ENCODE measurements at places on chromosomes 13 and 19. TPM values are rescaled to one million over a fixed set of nuclear protein-coding genes. Genes with fewer than 3 reads are reported as not detected.

Gene DAND5
- not detected for total RNA-seq

DNA sequence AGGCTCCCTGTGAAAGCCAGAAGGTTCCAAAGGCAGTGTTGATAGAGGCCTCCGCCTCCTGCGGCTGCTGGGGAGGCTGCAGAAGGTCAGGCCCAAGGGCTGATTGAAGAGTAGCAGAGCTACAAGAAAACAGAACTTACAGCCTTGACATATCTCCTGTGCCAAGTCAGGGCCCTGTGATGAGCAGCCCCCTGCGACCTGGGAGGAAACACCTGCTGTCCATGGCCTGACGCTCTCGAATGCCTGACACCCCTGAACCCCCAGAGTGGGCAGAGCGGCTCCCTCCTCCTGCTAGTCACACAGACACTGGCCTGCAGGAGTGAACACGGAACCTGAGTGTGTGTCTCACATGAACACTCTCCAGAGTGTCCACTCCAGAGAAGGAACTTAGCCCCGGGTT, 38.2 kb upstream of the TUBGCP3 start:
- H3K27ac ChIP-seq = no peak overlapping the region
- no peak overlapping the region for H3K4me3 ChIP-seq
- no peak for DNase-seq

DNA sequence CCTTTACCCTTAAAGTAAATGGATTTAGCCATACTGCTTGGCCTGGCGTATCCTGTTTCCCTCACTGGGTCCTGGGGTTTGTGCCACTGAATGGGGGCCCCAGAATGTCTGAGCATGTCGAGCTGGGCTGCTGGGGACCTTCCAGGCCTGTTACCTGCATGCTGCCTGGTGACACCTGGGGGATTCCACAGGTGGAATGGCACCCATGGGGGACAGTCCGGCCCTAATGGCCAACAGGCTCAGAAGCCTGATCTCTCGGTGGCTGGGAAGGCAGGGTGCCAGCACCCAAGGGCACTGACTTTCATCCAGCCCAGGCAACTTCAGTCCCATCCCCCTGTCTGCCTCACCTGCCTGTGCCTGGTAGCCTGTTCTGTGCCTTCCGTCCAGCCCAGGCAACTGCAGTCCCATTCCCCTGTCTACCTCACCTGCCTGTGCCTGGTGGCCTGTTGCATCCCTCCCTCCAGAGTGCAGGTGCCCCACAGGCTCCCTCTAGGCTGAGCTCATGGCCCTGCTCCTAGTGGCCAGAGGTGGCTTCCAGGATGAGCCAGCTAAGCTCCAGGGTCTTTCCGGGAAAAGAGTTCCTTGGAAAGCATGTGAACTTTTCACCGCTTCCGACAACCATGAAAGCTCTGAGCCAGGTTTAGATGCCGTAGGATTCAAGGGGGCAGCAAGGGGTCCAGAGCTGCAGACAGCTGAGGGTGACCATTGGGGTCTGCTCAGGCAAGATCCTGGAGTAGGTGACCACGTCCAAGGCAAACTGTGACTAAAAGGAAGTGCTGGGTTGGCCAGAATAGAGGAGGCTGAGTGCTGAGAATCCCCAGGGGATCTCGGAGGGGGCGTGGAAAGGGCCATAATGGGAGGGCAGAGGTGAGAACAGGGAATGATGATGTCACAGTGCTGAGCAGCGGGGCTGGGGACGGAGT, 30.3 kb upstream of the ZNF492 start:
- no peaks in the 10 kb centered on the region for H3K4me1 ChIP-seq
- H3K27ac ChIP-seq = no peak overlapping the region
- no peak overlapping the region for H3K4me3 ChIP-seq
- no peaks in the 10 kb centered on the region for H3K36me3 ChIP-seq
- peaks cover 15% of the 10 kb centered on the region for H3K27me3 ChIP-seq
- DNase-seq = no peak

DNA sequence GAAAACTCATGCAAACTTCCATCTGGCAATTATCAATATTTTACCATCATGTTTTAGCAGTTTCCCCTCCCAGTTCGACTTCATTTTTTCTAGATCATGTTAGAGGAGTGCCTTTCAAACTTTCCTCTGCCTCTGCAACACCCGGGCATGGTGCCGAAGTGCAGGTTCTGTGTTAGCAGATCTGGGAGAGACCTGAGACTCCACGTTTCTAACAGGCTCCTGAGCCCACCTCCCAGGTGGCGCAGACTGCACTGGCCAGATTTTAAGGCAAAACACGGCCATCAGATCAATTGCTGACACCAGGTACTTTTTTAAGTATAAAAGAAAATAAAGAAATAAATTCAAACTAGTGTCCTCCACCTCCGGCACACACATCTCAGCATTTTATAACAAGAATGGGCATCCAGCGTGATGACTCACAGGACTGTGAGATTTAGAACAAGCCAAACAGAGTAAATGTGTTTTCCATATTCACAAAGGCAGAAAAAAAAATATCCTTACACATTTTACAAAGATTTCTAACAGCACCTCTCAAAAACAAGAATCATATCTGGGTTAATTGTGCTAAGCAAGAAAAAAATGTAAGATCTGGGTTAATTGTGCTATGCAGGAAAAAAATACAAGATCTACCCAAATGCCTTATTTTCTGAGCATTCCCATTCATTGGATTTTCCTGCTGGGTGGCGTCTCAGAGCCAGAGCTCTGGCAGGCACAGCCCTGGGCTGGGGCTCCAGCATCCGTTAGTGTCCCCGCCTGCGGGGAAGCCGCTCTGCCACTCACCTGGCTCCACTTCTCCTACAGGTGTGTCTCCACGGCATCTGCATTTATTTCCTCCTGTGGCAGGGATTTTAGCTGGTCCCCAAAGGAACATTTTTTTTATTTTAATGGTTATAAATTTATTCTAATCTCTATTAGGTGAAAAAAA, 127.9 kb upstream of the SOX1 start:
- no peaks in the 10 kb centered on the region for H3K36me3 ChIP-seq
- peaks cover 6% of the 10 kb centered on the region for H3K27me3 ChIP-seq
- no peak for DNase-seq
- no peak overlapping the region for H3K27ac ChIP-seq

- peaks cover 6% of the 10 kb centered on the region for H3K36me3 ChIP-seq
- H3K4me3 ChIP-seq = no peak overlapping the region
- H3K27ac ChIP-seq = no peak overlapping the region
- H3K4me1 ChIP-seq = no peaks in the 10 kb centered on the region
- DNase-seq = no peak
- H3K27me3 ChIP-seq = peaks cover 27% of the 10 kb centered on the region
These were observed 2.9 kb upstream of the CERS1 start for GRCh38 chr19:18898607-18899408.

GRCh38 chr13:19601749-19602725, 31.4 kb upstream of the MPHOSPH8 start:
- H3K36me3 ChIP-seq = peaks cover 31% of the 10 kb centered on the region
- H3K27ac ChIP-seq = no peak overlapping the region
- peaks cover 5% of the 10 kb centered on the region for H3K4me1 ChIP-seq
- peaks cover 56% of the 10 kb centered on the region for H3K27me3 ChIP-seq

- H3K27me3 ChIP-seq = peaks cover 47% of the 10 kb centered on the region
- H3K4me3 ChIP-seq = no peak overlapping the region
- no peak overlapping the region for H3K27ac ChIP-seq
- DNase-seq = no peak
- no peaks in the 10 kb centered on the region for H3K36me3 ChIP-seq
These were observed 174.4 kb downstream of the SLC7A1 start for GRCh38 chr13:29421118-29421517.

Gene UBE2L5
- not detected for total RNA-seq

Gene PALM3
- total RNA-seq = not detected

DNA sequence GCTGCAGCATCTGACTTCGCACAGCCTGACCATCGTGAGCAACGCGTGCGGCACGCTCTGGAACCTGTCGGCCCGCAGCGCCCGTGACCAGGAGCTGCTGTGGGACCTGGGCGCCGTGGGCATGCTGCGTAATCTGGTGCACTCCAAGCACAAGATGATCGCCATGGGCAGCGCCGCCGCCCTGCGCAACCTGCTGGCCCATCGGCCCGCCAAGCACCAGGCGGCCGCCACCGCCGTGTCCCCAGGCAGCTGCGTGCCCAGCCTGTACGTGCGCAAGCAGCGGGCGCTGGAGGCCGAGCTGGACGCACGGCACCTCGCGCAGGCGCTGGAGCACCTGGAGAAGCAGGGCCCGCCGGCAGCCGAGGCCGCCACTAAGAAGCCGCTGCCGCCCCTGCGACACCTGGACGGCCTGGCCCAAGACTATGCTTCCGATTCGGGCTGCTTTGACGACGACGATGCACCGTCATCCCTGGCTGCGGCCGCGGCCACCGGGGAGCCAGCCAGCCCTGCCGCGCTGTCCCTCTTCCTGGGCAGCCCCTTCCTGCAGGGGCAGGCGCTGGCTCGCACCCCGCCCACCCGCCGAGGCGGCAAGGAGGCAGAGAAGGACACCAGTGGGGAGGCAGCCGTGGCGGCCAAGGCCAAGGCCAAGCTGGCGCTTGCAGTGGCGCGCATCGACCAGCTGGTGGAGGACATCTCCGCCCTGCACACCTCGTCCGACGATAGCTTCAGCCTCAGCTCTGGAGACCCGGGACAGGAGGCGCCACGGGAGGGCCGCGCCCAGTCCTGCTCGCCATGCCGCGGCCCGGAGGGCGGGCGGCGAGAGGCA, 13.6 kb downstream of the C19orf25 start:
- H3K27me3 ChIP-seq = peaks cover 16% of the 10 kb centered on the region
- no peak overlapping the region for H3K27ac ChIP-seq
- peak; percentile 44 for DNase-seq
- no peaks in the 10 kb centered on the region for H3K36me3 ChIP-seq

- H3K4me1 ChIP-seq = no peaks in the 10 kb centered on the region
- H3K27ac ChIP-seq = no peak overlapping the region
- H3K4me3 ChIP-seq = no peak overlapping the region
- no peaks in the 10 kb centered on the region for H3K27me3 ChIP-seq
These were observed 20.6 kb downstream of the NECTIN2 start for GRCh38 chr19:44866664-44867063.

DNA sequence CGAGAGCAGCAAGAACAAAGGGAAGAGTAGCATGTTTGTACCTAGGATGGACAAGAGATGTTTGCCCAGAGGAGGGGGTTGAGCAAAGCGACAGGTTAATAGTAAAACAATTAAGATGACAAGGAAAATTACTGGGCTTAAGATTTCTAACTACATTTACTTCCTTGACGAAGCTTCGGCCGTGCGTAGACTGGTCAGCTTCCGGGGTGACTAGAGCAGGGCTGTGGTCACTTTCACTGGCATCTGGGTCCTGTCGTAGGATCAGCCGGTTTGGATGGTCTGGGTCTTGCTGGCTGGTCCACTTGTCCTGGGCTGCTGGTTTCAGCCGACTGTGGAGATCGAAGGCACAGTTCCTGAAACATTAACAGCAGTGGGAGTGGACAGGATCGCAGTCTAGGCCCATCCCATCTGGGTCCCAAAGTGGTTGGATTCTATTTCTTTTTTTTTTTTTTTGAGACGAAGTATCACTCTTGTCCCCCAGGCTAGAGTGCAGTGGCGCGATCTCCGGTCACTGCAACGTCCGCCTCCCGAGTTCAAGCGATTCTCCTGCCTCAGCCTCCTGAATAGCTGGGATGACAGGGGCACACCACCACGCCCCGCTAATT, 5.0 kb upstream of the BSG start:
- H3K27ac ChIP-seq = no peak overlapping the region
- H3K36me3 ChIP-seq = no peaks in the 10 kb centered on the region
- no peak for DNase-seq
- no peak overlapping the region for H3K4me3 ChIP-seq

GRCh38 chr13:35388441-35389355, 87.8 kb downstream of the MAB21L1 start:
- no peaks in the 10 kb centered on the region for H3K27me3 ChIP-seq
- H3K4me3 ChIP-seq = no peak overlapping the region
- H3K4me1 ChIP-seq = no peaks in the 10 kb centered on the region

GRCh38 chr13:61135583-61135982, 280.1 kb downstream of the PCDH20 start:
- H3K36me3 ChIP-seq = no peaks in the 10 kb centered on the region
- H3K4me1 ChIP-seq = no peaks in the 10 kb centered on the region
- no peaks in the 10 kb centered on the region for H3K27me3 ChIP-seq
- H3K27ac ChIP-seq = no peak overlapping the region

DNA sequence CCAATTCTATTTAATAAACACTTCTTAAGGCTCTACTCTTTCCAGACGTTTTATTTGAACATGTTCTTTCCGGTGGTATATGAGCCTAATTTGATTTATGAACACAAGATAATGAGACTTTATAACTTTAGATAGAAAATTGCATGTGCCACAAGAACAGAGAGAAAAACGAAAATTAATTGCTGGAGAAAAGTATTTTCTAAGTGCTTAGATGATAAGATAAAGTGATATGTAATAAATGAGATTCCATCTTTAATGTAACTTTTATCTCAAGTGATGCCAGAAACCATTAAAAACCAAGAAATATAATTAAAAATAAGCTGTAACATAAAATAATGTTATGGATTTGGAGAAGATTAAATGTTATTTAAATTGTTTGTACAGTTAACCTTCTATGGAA, 33.2 kb upstream of the KL start:
- no peak overlapping the region for H3K4me3 ChIP-seq
- H3K27me3 ChIP-seq = peaks cover 4% of the 10 kb centered on the region
- no peak overlapping the region for H3K27ac ChIP-seq

Gene KLK1
- total RNA-seq = 0.60 TPM

Gene KIR2DL1
- total RNA-seq = not detected

DNA sequence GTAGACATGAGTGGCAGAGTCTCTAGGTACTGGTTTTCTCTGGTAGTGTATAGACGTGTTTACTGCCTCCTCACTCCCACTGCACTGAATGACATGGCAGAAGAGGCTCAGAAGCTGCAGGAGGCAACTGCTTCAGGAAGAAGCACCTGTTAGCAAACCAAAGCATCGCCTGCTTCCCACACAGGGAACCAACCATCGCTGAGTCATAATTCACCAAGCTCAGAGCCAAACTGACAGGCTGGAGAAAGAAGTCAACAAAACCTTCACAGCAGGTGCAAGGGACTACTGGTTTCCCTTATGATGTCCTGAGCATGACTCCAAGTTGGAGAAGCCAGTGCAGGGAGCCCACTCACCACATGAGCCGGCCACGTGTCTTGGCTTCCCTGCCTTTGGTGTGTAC, 69.8 kb downstream of the KCTD12 start:
- no peaks in the 10 kb centered on the region for H3K4me1 ChIP-seq
- H3K36me3 ChIP-seq = no peaks in the 10 kb centered on the region
- DNase-seq = no peak
- no peak overlapping the region for H3K4me3 ChIP-seq
- no peak overlapping the region for H3K27ac ChIP-seq

- no peaks in the 10 kb centered on the region for H3K27me3 ChIP-seq
- H3K27ac ChIP-seq = no peak overlapping the region
- no peak for DNase-seq
- no peaks in the 10 kb centered on the region for H3K36me3 ChIP-seq
- H3K4me3 ChIP-seq = no peak overlapping the region
These were observed 1786.8 kb downstream of the SLITRK5 start for GRCh38 chr13:89457977-89458376.
